Activated naive CD4-positive, alpha-beta T cell treated with anti-CD3 and anti-CD28 coated beads, Interleukin-2, amount 50 U/mL, for 16 hours (primary cell): ENCODE measurements at places on chromosomes 5 and 9.

DNA sequence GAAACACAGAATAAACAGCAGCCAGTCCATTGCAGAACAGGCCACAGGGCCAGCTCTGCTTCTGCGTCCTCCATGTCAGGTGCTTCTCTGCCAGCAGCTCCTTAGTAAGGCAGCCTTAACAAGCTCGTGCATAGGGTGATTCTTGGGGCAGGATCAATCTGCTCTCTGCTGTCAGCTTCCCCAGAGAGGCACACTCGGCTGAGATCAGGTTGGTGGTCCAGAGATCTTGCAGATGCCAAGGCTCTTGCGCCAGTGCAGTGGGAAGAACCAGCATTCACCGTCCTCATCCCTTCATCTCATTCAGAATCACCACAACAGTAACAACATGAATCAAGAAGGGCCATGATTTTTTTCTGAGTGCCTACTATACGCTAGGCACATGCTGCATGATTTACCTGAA, 49.0 kb upstream of the ALDH1B1 start:
- DNase-seq = no peak

DNA sequence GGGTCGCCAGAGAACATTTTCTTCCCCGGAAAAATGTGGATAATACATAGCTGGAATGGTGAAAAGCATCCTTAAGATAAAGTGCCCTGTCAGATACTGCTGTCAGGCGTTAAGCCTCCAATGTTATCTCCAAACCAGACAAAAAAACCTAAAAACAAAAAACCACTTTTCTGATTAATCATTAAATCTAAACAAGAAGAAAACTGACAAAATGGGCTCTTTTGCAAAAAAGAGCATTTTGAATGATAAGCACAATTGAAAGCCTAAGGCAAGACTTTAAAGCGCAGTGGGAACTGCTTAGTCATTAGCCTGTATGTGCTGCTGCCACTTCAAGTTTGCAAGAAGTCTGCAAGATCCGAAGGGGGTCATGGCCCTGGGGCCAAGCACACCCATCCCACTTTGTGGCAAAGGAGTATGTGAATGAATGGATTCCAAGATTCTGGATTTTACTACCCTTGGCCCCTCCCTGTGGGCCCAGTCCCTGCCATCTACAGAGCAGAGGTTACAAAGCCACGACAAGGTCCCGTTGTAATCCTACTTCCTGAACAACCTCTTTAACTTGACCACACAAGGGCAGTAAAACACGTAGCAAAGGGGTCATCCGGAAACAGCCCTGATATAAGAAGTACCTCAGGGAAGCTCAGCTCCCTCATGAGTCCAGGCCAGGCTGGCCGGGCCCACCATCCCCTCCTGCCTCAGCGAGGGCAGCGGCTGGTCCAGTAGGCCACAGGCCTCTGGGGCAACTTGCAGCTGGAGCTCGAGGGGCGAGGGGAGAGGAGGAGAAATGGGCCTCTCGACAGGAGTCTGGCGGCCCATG, 29.7 kb downstream of the SHB start:
- DNase-seq = no peak

GRCh38 chr5:149365418-149365817, 7.6 kb downstream of the PCYOX1L start:
- no peak for DNase-seq

GRCh38 chr9:34522971-34523797, at the start of gene ENHO:
ENHO (minus strand) TSS chr9:34522990; CDS start chr9:34521695, 1,295 bp downstream.
- peak; percentile 89 for DNase-seq
